Fibroblast of gingiva (primary cell): ENCODE measurements at places on chromosomes 4 and X.

DNA sequence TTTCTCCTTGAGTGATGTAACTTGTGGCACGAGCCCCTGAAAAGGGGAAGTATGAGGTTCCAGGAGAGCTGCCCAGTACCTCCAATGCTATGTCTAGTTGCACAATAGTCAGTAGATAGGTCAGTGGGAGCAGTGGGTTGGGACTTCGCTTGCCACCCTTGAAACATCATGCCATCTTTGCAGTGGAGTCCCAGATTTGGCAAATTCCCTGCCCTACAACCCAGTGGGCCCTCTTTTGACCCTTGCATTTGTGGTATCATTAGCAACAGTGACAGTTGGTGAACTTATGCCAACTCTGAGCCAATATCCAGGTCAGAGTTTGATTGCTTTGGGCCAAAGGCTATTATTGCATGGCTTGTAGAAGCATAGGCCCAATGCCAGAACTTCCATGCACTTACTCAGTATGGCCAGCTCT lies 12.3 kb downstream of the FHL1 start:
- peak; percentile 65 for DNase-seq

GRCh38 chr4:137740141-137740540 lies 207.8 kb upstream of the PCDH18 start:
- no peak for DNase-seq

DNA sequence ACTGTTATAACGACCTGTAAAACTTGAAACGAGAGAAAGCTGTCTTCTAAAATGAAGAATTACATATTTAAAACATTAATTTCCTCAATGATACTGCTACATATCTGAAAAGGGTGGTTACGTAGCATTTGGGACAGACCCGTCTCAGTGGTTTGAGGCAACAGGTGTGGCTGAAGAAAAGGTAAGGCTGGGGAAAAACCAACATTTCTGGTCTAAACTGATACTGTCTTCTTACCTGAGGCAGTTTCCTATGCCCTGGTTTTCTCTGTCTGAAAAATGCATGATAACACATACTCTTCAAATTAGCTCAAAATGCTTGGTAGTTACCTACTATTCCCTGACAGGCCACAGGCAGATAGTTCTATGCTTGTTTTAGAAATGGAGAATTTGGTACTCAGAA lies 30.4 kb downstream of the PLS3 start:
- no peak for DNase-seq

- DNase-seq = no peak
Measured at GRCh38 chr4:158870626-158871334, 102.0 kb downstream of the FNIP2 start.

- DNase-seq = no peak
Measured at GRCh38 chr4:11881947-11882346, 453.3 kb upstream of the HS3ST1 start.

- DNase-seq = no peak
Measured at GRCh38 chr4:27692158-27692557, 831.5 kb downstream of the STIM2 start.

DNA sequence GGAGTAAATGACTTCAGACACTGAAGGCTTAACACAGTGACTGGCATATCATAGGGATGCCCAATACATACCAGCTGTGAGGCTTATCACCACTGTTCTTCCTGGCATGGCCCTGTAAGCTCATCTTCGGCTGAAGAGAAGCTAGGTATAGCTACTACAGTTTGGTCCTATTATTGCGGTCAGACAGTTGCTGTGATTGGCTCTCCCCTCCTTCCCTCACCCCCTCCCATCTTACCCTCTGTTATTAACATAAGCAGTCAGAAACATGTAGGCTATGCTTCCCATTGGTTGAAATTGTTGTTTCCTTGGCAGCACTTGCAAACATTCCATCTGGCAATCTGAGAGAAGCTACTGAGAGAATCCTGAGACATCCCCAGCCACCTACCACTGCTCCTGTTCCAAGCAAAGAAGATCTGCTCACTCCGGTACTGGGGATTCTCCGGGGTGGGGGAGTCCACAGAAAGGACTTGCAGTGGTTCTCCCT lies at the start of gene AKAP14:
Gene AKAP14, plus strand, starts transcription at position 51 of the 484 bp plus-strand sequence. CDS start 7,331 bp downstream, outside the sequence.
- peak; percentile 1 for DNase-seq

DNA sequence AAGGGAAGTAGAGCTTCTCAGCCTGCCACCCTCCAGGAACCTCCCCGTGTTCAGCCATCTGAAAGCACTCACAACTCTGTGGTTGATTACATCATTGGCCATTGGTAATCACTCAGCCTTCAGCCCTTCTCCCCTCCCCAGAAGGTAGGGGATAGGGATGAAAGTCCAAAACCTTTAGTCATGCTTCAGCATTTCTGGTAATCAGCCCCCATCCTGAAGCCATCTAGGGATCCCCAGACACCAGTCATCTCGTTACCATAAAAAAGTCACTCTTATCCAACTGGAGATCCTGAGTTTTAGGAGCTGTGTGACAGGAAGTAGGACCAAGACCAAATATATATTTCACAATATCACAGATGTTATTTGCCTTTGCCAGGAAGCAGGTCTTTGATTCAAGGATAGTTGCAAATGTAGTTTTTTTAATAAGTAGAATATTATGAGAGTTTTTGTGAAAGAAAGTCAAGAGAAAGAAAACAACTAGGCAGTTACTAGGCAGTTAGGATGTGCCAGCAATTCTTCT lies 364.6 kb upstream of the NOCT start:
- DNase-seq = peak; percentile 29
